GM13976 (cell line): ENCODE measurements at places on chromosomes 12 and 14.

GRCh38 chr14:68608574-68608962 is 184.3 kb downstream of the ZFP36L1 start:
- DNase-seq: no peak

DNA sequence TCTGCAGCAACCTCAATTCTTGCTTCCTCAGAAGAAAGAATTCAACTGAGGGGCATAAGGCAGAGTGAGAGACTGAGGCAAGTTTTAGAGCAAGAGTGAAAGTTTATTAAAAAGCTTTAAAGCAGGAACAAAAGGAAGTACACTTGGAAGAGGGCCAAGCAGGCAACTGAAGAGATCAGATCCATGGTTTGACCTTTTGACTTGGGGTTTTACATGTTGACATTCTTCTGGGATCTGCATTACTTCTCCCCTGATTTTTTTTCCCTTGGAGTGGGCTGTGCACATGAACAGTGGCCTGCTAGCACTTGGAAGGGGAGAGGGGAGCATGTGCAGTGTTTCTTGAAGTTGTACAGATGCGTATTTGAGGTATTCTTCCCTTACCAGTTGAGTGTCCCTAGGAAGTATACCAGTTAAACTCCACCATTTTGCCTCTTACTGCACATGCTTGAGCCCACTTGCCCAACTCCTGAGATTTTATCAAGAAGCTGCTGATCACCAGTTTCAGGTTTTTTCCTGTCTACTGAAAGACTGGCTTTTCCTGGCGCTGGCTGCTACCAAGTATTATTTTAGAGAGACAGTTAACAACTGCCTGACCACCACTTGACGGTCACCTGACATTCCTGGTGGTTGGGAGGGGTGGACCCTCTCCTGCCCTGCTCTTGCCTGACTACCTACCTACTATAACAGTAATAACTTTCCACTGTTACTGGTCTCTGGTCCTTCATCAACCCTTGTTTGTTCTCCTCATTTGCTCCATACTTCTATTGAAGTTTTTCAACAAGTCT is 26.0 kb upstream of the TMTC2 start:
- DNase-seq: no peak

GRCh38 chr12:113598815-113599406 is 127.2 kb upstream of the LHX5 start:
- DNase-seq: no peak

GRCh38 chr12:30010071-30011052 is 226.6 kb upstream of the TMTC1 start:
- no peak for DNase-seq

DNA sequence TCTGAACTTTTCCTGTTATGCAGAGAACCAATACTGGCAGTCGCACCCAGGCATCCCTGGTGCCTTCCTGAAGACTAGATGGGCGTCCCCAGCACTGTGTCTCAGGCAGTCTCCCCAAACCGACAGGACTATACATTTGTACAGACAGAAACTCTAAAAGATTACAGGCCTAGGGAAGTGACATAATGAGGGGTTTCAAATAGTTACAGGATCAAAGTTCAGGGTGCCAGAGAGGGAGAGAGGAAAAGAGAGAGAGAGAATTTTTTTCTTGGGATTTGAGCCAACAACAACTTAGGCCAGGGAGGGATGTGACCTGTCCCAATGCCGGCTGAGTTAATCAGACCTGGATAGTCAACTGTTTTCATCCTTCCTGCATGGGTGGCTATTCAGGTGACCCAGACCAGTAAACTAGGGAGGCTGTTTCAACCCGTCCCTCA is 9.3 kb upstream of the GMFB start:
- DNase-seq: no peak
